ENCODE measurements at places on chromosomes 3 and 15.
A peak's percentile ranks its signal among the peaks of the same experiment; 100 is the strongest.

GRCh38 chr3:151278230-151278629, at the start of gene P2RY14:
TSS of gene P2RY14 (minus strand) at chr3:151278542. CDS start at chr3:151214316, 64,226 bp downstream.
- no peak for DNase-seq

DNA sequence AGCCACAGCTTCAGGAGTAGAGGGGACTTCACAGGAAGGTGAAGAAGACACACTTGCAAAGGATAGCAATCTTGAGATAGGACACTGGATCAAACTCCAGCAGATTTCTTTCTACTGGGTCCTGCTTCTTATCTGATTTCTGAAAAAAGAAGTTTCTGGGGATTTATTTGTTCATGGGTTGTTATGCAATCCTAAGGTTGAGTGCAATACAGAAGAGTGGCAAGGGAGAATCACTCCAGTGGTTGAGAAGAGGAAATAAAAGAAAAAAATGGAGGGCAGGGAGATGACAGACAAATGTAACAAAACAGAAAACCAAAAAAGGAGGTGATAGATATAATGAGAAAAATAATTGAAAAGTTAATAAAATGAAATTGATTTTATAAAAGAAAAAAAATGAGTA, 858.3 kb downstream of the TUSC7 start:
- no peak for DNase-seq

DNA sequence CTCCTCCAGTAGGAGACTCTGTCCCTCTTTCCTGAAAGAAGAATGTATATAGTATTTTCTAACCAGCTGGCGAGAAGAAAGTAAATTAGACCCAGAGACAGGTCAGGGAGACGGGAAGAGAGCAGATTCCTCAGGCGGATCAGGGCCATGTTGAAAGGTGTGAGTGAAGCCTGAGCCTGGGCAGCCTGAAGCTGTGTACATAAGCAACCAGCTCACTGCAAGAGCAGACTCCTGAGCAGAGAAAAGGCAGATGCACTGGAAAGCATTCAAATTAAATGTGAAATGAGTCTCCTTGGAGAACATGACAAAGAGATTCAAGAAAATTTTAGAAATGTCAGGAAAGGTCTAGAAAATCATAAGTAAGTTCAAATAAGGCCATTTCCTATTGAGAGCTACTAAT, 165.8 kb downstream of the GOLIM4 start:
- no peak for DNase-seq

- DNase-seq: no peak
Observed at GRCh38 chr3:122466701-122467240, 48.0 kb downstream of the KPNA1 start.

GRCh38 chr3:172591876-172592771, 68.9 kb upstream of the TNFSF10 start:
- DNase-seq: no peak

DNA sequence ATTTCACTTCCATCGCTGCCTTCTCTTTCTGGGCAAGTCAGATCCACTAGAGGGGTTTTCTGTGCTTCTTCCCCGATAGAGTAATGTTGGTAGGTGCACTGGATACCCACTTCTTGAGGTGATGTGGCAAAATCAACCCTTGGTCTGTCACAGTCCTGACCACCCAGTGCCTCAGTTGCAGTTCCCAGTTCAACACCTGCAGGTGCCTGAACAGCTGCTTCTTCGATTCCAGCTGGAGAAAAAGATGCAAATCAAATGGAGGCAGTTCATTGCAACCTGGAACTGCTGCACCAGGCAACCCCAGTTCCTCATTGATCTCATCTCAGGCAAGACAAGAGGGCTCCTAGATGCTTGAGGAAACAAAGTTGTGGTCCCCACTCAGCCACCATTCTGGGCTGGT, 186.6 kb downstream of the UBE2E2 start:
- no peak for DNase-seq

GRCh38 chr3:54036543-54036942, 85.8 kb upstream of the CACNA2D3 start:
- no peak for DNase-seq

DNA sequence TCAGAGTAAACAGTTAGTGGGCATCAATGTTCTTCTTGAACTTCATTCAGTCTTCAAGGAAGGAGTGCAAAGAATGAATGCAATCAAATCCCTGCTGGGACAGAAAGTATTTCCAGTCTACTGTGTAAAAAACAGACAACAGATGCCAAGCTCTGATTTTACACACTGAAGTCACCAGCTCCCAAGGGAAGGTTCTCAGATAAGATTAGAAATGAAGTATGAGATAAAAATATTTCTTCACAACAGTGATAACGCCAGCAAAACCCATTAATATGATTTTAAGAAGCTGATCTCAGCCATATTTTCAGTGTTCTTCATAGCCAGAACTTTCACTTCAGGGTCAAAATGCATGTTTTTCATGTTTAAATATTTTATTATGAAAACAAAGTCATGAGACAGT, 265.6 kb downstream of the CTNNB1 start:
- no peak for DNase-seq

DNA sequence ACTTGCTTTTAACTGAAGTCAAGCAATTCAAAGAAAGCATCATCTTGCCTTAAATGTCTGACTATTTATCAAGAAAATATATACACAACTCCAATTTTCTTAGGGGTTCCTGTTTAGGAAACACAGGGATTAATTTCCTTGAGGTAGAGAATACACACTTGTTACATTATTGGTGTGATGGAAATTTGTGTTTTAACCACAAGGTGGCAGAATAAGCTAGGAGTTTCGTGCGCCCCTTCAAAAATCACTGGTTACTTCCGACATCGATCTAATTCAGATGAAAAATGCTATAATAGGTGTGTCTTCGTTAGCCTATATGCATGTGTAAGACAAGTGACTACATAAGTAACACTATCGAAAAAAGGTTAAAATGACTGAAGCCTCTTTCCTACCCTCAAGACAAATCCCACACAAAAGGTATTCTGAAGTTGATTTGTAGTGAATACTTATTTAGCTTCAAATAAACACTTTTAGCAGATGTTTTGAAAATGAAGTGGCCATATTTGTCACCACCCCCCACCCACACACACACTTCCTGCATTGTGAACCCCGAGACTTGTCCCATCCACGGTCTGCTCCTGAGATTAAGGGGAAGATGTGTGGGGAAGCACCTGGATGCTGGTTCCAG, 246.5 kb downstream of the ROBO1 start:
- DNase-seq: peak; percentile 40

GRCh38 chr3:195251336-195252065, 19.5 kb downstream of the XXYLT1 start:
- no peak for DNase-seq

- no peak for DNase-seq
Observed at GRCh38 chr3:143977341-143978262, 6.0 kb downstream of the DIPK2A start.

Data from EL (cell line).